ENCODE measurements at places on chromosomes 6 and 20.

GRCh38 chr6:68040312-68040778, 594.7 kb upstream of the ADGRB3 start:
- DNase-seq = no peak

- no peak for DNase-seq
Observed at GRCh38 chr20:7665376-7665775, 274.9 kb downstream of the HAO1 start.

DNA sequence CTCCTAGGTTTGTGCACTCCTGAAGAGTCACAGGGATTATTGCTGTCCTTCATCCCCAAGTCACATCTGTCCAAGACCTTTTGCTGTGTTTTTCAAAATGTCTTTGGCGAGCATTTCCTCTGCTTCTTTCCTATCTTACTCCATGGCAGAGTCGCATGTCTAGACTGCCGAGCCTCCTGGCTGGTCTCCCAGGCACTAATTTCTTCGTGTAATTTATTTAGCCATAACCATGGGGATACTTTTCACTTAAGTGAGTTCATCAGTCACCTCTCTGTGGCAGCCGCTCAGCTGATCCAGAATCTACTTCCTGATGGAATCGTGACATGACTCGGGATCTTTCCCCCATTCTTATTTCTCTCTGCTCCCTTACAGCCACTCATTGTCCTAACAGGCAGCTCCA, 25.8 kb downstream of the ADGRF5 start:
- no peak for DNase-seq

DNA sequence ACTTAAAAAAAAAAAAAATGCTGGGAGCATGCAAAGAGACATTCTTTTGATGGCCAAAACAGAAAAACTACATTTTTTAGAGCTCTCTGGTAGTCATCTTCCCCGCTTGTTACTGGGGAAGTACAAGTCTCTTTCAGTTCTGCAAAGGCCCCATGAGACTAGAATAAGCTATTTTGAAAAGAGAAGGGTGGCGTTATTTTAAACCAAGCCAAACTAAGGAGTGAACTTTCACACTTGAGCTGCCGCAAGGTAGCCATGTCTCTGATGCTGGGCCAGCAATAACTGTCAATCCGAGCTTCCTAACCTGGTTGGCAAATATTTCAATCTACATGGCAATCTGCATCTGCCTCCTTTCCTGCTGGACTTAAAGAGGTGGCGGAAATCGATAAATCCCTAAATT, 96.7 kb downstream of the L3MBTL3 start:
- peak; percentile 63 for DNase-seq

- no peak for DNase-seq
Observed at GRCh38 chr20:32522776-32523612, 62.1 kb downstream of the NOL4L start.

- DNase-seq = no peak
Observed at GRCh38 chr6:3876101-3876500, 26.9 kb downstream of the FAM50B start.

- DNase-seq = no peak
Observed at GRCh38 chr20:52259295-52259694, 67.7 kb upstream of the ZFP64 start.

DNA sequence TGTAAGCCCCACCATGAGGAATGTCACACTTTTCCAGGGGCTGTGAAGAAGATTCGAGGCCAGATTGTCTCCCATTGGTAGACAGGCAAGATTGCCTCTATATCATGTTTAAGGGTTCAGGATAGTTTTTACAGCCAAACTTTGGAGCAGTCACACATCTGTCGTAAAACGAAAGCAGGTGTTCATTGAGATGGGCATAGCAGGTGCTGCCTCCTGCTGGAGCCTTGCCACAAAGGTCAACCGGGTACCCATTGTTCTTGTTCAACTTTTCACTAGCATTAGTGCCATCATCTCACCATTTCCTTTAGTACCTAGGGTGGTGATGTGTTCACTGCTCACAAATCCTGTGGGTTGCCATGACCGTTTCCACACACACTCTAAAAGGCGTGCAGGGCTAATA, 198.3 kb downstream of the HTR1B start:
- DNase-seq = no peak

DNA sequence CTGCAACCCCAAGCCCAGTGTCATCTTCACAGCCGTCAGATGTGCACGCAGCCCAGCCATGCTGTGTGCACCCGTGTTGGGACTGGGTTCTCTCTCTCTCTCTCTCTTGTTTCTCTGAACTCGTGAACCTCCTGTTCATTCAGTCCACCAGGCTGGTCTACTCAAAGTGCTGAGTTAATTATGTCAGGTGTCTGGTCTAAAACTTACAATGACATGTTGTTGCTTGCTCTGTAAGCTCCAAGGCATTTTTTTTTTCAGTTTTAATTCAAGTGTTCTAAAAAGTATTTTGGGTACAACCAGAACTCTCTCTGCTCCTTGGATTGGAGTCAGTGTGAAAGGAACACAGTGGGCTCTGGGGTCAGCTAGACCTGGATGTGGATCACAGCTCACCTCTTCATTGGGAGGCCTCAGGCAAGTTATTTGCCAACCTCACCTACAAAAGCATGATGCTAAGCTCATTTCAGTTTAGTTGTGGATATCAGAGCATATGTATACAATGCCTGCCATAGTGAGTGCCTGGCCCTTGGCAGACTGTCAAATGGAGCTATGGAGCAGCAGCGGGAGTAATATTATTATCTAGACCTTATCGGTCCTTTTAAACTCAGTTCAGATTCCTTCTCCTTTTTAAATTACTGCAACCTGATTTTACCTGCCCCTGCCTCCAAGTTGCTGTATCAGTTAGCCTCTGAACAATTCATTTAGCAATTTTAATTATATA, 59.5 kb downstream of the PLEKHG1 start:
- DNase-seq = no peak

GRCh38 chr6:16305788-16306187, 67.4 kb downstream of the GMPR start:
- DNase-seq = no peak

GRCh38 chr6:11854408-11855165, 76.0 kb upstream of the ADTRP start:
- peak; percentile 45 for DNase-seq

DNA sequence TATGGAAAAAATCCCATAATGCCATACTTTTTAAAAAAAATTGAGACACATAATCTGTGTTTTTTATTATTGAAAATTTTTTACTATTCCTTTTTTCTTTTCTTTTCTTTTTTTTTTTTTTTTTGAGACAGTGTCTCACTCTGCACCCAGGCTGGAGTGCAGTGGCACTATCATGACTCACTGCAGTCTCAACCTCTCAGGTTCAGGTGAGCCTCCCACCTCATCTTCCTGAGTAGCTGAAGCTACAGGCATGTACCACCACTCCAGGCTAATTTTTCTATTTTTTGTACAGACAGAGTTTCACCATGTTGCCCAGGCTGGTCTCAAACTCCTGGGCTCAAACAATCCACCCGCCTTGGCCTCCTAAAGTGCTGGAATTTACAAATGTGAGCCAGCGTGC, 100.4 kb downstream of the AFG1L start:
- DNase-seq = no peak

DNA sequence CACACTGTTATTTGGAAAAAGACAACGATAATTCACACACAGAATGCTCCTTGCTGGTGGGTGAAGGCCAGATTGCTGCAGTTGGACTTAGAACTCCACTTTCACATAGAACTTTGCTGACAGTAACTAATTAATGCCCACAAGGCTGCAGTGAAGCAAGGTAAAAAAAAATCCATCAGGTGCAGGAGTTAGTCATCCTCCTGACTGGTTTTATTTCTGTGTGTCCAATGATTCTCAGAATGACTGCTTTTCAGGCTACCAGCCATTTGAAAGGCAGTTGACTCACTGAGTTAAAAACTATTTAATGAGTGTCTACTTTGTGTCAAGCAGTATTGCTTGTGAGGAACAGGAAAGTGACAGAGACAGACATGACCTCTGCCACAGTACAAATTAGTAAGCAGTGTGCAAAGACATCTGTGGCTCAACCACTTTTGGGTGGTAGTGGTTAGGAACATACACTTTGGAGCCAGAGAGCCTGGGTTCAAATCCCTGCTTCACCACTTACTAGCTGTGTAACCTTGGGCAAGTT, 41.9 kb downstream of the ELOVL5 start:
- DNase-seq = peak; percentile 65

GRCh38 chr20:44723391-44723790, 8.2 kb downstream of the CCN5 start:
- no peak for DNase-seq

- DNase-seq = peak; percentile 4
Observed at GRCh38 chr6:33217681-33218080, 9.4 kb downstream of the RING1 start.

GRCh38 chr6:132811276-132811675, 3.1 kb upstream of the RPS12 start:
- DNase-seq = no peak

DNA sequence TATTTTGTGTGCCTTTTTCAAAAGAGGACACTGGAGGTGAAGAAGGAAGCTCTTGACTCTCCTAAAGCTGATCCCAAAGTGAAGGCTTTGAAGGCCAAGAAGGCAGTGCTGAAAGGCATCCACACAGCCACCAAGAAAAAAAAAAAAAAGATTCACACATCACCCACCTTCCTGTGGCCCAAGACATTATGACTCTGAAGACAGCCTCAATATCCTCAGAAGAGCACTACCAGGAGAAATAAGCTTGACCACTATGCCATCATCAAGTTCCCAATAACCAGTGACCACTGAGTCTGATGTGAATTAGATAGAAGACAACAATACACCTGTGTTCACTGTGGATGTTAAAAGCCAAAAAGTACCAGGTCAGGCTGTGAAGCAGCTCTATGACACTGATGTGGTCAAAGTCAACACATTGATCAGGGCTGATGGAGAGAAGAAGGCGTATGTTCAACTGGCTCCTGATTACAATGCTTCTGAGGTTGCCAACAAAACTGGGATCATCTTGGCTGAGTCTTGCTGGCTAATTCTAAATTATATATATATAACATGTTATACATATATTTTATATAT, 59.4 kb downstream of the PLCG1 start:
- DNase-seq = no peak

- DNase-seq = no peak
Observed at GRCh38 chr6:102981490-102982015, 1588.0 kb downstream of the GRIK2 start.

DNA sequence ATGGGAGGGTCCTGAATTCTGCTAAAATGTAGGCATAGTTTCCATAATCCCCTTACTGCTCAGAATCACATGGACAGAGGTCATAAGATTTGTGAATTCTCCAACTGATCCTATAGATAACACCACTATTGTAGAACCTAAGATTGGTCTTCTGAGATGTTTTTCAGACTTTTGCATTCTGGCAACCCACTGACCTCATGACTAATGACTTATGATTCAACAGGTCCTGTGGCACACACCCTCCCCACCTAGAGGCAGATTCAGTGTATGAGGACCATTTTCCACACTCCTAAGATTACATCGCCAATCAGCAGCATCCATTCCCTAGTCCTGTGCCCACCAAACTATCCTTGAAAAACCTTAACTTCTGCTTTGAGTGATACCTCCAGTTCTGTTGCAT, 207.2 kb downstream of the BTBD9 start:
- DNase-seq = no peak

GRCh38 chr20:1286267-1287024, 20.4 kb downstream of the SNPH start:
- DNase-seq = no peak

- peak; percentile 46 for DNase-seq
Observed at GRCh38 chr20:1741309-1742048, 83.9 kb upstream of the SIRPG start.

- DNase-seq = no peak
Observed at GRCh38 chr20:61755971-61756845, 309.5 kb downstream of the TAF4 start.

DNA sequence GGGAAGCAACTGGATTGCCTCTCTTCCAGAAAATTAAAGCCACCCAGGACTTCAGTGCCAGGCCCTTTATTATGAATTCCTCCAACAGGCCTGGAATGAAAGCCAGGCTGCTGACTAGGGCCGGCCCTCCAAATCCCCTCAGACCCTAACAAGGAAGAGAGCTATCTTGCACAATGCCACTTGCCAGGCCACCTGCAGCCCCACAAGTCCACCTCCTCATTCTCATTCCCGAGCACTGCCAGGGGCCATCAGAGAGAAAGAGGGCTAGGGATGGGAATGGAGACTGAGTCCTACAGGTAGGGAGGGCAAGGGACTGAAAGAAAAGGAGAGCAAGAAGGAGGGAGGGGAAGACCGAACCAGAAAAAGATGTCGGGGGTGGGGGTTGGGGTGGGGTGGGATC, 86.5 kb downstream of the MRPL14 start:
- DNase-seq = no peak

DNA sequence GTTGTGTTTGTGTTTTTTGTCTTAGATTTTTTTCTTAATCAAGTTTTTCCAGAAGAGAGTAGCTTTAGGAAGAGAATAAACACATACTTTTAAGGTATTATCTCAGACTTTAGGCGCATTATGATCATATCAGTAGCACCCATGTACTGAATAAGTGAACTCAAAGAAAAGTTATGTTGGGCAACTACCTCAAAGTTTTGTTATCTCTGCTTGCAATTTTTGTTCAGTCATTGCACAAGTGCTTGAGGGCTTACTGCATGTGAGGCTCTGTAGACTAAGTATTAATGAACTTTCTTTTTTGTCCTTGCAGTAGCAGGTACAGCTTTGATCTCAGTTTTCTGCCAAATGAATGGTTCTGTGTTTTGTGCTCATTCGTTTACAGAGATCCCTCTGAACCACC, 189.0 kb downstream of the SLC16A10 start:
- DNase-seq = no peak

- no peak for DNase-seq
Observed at GRCh38 chr6:164129218-164129617, 714.7 kb downstream of the QKI start.

All from GM20000 (cell line).